Thymus (tissue), 14 donors: ENCODE measurements at places on chromosomes 16 and 17. TPM values are rescaled to one million over a fixed set of nuclear protein-coding genes. Genes with fewer than 3 reads are reported as not detected.

- no peak for DNase-seq
These were observed 61.1 kb downstream of the ADAMTS18 start for GRCh38 chr16:77373726-77374125.

The LGALS9B gene
- 0.05 TPM for total RNA-seq

The BRD7 gene
- 88.3 TPM for total RNA-seq

The RUNDC3A gene
- total RNA-seq = 0.99 TPM
